ENCODE measurements at places on chromosomes 4 and X.

GRCh38 chr4:141702472-141703182, 66.2 kb downstream of the IL15 start:
- H3K36me3 ChIP-seq, result no peaks in the 10 kb centered on the region
- H3K4me1 ChIP-seq, result no peaks in the 10 kb centered on the region
- no peak overlapping the region for H3K4me3 ChIP-seq
- no peak for DNase-seq
- H3K27me3 ChIP-seq, result no peaks in the 10 kb centered on the region

DNA sequence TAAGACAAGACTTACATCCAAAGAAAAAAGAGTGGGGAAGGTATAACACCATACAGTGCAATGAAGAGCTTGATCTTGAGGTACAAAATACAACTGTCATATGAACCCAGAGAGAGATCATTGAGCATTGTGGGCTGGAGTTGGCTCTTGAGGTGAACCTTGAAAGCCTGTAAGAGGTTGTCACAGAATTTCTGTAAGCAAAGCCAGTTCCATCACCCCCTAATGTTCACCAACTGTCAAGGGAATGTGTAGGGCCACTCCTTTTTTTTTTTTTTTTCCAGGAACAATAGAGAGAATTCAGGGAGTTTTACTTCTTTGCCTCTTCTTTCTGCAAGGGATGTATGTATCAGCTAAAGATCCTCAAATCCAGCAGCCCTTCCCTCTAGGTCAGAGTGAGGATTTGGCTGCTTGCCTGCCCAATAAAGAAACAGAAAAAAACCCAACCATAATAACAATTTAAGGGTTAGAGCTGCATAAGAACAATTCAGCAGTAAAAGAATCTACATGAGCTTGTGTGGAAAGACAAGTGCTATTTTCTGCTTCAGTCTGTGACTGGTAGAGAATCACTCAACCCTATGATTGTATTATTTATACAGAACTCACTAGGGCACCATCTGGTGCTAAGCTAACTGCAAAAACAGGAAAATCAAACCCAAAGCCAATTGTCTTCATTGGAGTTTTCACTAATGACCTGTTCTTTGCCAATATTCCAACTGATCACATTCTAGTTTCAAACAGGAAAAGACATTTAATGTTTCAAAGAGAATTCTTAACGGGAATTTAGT, 217.5 kb upstream of the TEX13C start:
- no peak for DNase-seq
- H3K4me3 ChIP-seq, result no peak overlapping the region
- H3K36me3 ChIP-seq, result no peaks in the 10 kb centered on the region
- H3K4me1 ChIP-seq, result no peaks in the 10 kb centered on the region
- H3K27me3 ChIP-seq, result no peaks in the 10 kb centered on the region

DNA sequence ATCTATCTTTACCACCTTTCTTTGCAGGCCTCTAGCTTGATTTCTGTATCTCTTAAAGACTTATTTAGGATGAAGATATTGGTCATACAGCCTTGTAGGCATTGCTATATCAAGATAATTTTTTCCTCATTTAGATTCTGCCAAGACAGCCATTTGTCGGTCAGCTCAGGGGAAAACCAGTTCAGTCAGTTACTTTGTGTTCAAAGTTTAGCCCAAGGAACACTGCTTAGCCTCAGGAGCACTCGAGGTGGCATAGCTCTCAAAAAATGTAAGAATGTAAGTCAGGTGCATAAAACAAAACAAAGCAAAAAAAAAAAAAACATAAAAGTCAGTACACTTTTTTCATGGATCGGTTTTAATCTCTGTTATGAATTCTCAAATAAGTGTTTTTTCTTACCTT, 43.4 kb downstream of the NRK start:
- no peaks in the 10 kb centered on the region for H3K27me3 ChIP-seq
- no peaks in the 10 kb centered on the region for H3K36me3 ChIP-seq

GRCh38 chr4:21726255-21726815, 222.2 kb downstream of the KCNIP4 start:
- no peaks in the 10 kb centered on the region for H3K27me3 ChIP-seq
- H3K27ac ChIP-seq, result peak overlapping the region; percentile 28
- H3K36me3 ChIP-seq, result no peaks in the 10 kb centered on the region

- no peak overlapping the region for H3K27ac ChIP-seq
- no peak overlapping the region for H3K4me3 ChIP-seq
- H3K27me3 ChIP-seq, result no peaks in the 10 kb centered on the region
- H3K4me1 ChIP-seq, result no peaks in the 10 kb centered on the region
Observed at GRCh38 chr4:37540486-37540885, 145.7 kb downstream of the RELL1 start.

GRCh38 chr4:69860521-69861298, 765 bp upstream of the SULT1E1 start:
- no peaks in the 10 kb centered on the region for H3K4me1 ChIP-seq
- H3K27me3 ChIP-seq, result peaks cover 4% of the 10 kb centered on the region
- H3K27ac ChIP-seq, result no peak overlapping the region
- no peak overlapping the region for H3K4me3 ChIP-seq
- no peak for DNase-seq
- H3K36me3 ChIP-seq, result no peaks in the 10 kb centered on the region

Data from uterus (tissue), 4 donors.